ENCODE measurements at places on chromosomes 13 and 19.

GRCh38 chr19:1394252-1395193 lies 6.8 kb downstream of the GAMT start:
- no peak for DNase-seq

DNA sequence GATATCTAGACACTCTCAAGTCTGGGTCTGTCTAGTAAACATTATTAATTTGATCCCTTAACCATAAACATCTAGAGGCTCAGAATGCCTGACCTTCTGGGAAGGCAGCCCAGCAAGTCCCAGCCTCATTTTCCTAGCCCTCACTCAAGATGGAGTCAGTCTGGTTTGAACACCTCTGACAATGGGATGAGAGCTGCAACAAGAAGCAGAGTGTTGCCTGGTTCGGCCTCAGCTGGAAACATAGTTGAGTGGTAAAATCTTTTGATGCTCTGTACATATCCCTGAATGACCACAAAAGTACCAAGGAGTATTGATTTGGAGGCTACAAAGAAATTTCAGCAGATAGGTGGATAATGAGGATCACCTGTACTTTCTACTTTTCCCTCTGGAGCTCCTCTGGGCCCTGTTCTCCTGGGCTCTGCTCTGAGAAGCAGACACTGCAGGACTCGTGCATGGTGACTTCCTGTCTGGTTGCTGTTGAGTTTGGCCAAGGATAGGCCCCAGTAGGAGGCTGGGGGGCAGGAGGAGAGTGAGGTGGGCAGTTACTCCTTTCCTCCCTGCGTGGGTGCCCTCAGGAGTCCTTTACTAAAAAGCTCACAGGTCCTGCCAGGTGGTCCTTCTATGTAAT lies 68.4 kb upstream of the SLC15A1 start:
- no peak for DNase-seq

DNA sequence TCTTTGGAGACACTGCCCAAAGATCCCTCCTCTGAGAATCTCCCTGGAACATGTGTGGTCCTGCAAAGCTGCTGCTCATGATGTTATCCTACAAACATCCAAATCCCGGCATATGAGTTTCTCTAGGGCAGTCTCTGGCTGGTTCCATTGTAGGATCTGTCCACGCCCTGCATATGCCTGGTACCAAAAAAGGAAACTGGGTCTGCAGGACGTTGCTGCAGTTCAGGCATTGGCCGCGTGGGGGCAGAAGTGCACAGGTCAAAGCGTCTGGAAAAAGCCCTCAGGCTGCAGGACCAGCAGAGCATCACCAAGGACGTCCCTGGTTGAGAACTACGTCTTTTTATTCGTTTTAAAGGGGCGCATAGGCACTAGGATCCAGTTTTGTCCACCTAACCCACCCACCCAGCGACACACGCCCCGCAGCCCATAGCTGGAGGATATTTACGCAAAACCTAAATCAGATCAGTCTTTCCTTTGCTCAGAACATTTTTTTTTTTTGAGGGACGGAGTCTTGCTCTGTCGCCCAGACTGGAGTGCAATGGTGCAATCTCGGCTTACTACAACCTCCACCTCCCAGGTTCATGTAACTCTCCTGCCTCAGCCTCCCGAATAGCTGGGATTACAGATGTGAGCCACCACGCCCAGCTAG lies 12.9 kb upstream of the ZNF564 start:
- peak; percentile 92 for DNase-seq

- DNase-seq = no peak
These were observed 29.9 kb downstream of the TINCR start for GRCh38 chr19:5537870-5538269.

- DNase-seq = no peak
These were observed 7.3 kb downstream of the PARP4 start for GRCh38 chr13:24505256-24505655.

GRCh38 chr13:59651479-59651878 lies 512.2 kb downstream of the DIAPH3 start:
- DNase-seq = no peak

GRCh38 chr13:28624707-28625432 lies 34.1 kb upstream of the POMP start:
- DNase-seq = no peak

- no peak for DNase-seq
These were observed 1732.9 kb downstream of the PCDH9 start for GRCh38 chr13:65497265-65497664.

DNA sequence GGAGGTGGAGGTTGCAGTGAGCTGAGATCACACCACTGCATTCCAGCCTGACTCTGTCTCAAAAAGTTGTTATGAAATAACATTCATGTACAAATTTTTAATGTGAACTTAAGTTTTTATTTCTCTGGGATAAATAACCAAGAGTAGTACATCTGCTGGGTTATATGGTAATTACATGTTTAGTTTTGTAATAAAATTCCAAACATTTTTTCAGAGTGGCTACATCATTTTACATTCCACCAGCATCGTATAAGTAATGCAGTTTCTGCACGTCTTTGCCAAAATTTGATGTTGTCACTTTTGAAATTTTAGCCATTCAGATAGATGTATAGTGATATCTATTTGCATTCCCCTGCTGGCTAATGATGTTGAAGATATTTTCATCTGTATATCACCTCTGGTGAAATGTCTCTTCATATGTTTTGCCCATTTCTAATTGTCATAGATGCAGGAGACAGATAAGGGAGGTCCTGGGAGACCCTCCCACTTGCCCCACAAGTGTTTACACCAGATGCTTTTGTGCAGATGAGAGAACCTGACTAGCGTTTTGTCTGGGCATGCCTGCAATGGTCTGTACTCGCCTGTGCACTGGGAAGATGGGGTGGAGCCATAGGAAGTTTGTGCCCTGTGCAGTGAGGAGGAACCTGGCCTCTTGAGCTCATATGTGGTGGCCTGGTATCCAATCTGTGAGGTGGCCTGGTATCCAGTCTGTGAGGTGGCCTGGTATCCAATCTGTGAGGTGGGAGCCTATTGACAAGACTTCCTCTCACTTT lies 12.7 kb upstream of the KBTBD6 start:
- no peak for DNase-seq

- no peak for DNase-seq
These were observed 99.2 kb downstream of the GNG7 start for GRCh38 chr19:2603334-2603733.

DNA sequence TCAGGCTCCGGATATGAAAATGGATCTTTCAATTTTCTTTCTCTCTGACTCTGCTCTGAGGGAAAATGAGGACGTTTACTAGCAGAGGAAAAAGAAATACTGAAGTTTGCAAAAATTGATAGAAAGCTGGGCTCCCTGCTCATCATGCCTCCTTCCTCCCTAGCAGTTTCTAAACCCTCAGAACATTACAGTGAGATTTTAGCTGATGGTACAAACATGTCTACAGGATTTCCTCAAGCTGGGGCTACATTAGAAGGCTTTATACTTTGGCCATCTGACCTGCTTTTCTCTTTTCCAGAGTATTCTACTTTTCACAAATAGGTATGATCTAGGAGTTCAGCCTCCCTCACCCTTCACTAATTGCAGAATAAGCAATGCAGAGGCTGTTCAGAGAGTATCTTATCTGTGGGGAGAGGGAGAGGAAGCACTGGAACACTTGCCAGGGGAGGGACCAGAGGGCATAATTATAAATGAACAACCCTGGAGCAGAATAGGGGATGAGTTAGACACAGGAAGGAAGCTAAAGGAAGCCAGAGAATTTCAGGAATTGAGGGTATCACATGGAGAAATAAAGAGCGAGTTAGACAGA lies 30.0 kb downstream of the CEACAM1 start:
- DNase-seq = no peak

- DNase-seq = no peak
These were observed 18.3 kb upstream of the KATNAL1 start for GRCh38 chr13:30325668-30326067.

DNA sequence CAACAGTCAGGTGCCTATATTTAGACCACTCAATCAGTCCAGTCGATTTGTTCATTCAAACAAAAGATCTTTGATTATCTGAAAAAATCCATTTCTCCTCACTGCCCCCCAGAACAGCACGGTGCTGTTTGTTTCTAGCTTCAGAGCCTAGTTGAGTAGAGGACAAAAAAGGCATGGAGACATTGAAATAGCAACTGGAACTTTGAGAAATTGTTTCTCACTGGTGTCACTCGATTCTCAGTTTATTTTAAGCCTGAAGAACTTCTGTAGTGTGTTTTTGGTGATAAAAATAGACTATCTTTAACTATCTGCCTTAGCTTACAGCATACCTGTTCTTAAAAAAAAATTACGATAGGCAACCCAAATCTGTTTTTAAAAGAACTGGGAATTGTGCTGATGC lies 67.1 kb downstream of the ARHGAP35 start:
- no peak for DNase-seq
